H4 (cell line): ENCODE measurements at places on chromosomes 5 and 9.

DNA sequence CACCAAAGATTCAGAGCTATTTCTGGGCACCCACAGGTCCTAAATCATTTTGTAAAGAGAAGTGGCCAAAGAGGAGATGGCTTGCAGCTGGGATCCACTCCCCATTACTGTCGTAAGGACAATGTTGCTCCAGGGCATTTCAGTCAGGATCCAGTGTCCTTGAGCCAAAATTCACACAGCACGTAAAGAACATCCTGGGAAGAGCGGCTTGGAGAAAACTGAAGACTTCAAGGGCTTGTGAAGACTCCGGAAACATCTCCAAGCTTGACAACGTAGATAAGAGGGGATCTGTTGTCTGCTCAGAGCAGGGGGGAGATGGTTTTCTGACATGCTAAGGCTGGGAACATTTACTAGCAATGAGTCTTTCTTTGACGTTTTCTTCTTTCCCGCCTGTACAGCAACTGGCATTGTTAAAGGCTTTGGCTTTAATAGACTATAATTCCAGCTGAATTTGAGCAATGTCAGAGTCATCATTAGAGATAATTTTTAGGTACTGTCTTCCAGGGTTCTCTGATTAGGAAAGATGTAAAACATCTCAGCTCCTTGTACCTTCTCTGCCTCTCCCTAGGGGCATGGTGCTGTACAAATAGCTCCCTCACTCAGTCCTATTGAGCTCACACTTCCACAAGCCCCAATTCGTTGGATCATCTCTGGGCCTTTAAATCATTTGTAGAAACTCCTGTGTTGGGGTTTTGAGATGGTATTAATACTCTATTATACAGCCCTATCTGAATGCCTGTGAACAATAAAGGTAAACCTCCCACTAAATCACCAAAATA, 39.7 kb downstream of the EGFLAM start:
- DNase-seq: no peak

DNA sequence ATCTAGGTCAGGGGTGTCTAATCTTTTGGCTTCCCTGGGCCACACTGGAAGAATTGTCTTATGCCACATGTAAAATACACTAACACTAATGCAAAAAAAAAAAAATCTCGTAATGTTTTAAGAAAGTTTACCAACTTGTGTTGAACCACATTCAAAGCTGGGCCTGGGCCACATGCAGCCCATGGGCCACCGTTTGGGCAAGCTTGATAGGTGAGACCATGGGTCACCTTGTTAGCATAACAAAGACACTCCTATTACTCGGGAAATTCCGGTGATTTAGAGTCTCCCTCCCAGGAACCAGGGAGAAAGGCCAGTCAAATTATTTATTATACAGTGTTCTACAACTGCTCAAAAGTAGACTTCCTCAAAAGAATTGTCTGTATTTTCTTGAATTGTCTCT, 12.7 kb downstream of the RECK start:
- DNase-seq: no peak

DNA sequence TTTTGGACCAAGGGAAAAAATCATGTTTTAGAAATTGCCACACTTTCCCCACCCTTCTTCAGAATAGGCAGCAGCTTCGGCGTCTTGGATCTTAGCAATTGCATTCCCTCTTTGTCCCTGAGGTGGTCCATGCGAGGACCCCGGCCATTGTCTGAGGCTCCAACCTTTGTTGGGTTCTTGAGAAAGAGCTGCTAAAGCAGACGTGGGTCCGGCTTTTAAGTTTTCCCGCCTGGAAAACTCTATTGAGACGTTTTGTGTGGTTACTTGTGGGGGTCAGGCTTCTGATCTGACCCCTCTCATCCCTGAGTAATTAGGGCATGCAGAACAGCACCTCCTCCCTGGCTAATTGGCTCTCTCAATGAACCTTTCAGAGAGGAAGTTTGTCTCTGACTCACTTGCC, 509.6 kb upstream of the TNC start:
- no peak for DNase-seq

DNA sequence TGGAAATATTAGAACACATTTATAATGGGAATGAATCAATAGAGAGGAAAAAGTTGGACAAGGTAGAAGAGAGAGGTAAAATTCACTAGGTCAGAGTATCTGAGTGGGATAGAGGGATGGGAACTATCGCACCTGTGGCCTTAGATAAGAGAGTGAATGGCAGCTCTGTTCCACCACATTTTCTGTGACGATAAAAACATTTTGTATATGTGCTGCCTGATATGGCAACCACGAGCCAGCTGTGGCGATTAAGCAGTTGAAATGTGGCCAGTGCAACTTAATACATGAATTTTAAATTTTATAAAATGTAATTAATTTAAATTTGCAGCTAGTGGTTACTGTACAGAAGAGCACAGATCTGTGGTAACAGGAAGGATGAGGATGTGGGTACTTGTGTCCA, 46.7 kb downstream of the ZNF354A start:
- no peak for DNase-seq

- DNase-seq: no peak
Observed at GRCh38 chr9:73158723-73159122, 7.1 kb downstream of the ANXA1 start.

DNA sequence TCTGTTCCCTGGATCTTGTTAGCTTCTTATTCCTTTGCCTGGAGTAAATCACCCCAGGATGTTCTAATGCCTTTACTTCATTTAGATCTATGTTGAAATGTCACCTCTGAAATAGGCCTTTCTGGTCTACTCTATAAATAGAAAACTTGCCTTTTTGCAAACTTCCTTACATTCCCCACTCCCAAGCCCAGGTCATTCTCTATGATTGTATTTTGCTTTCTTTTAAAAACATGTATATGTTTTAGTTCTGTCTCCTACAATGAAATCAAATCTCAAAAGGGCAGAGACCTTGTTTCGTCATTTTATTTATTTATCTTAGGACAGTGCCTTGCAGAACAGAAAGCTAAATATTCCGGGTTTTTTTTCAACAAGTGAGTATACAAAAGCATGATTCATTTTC, 1657.7 kb upstream of the C9orf72 start:
- no peak for DNase-seq

- no peak for DNase-seq
Observed at GRCh38 chr9:25284365-25284764, 393.9 kb downstream of the TUSC1 start.
